ENCODE measurements at places on chromosomes 11 and 22.

DNA sequence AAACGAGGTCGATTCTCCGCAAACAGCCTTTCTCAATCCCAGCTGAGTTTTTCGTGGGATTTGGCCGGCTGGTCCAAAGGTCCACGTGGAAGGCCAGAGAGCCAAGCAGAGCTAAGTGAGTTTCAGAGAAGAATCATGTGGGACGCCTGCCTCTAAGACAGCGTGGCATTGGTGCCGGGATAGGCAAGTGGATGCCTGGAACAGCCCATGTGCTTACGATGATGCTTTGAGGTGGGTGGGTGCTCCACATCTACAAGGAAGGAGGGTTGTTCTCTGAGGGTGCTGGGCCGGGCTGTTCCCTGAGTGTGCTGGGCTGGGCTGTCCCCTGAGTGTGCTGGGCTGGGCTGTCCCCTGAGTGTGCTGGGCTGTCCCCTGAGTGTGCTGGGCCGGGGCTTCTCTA, 41.4 kb downstream of the MUC2 start:
- no peak for DNase-seq

- DNase-seq: no peak
Measured at GRCh38 chr11:77175021-77175842, 47.2 kb downstream of the MYO7A start.

DNA sequence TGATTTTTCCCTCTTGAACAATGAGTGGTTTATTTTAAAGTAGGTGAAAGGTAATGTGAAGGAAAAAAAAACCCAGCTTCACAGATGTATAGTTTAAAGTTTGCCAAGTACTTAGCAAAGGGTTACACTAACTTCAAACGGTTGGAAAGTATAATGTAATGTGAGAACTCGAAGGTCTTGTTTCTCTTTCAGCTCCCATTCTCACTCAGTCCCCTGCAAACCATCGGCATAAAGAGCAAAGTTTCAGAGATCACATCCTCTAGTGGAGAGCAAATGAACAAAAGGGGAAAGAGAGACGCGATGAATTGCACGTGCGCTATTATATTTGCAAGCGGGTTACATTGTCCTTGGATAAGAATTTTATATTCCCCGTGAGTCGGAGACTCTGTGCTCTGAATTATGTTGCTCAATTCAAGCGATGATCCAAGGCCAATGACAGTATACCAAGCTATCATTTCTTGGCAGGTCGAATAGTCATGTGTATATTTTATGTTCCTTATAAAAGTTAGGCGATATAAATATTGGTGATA, 37.6 kb upstream of the BIRC3 start:
- DNase-seq: no peak

DNA sequence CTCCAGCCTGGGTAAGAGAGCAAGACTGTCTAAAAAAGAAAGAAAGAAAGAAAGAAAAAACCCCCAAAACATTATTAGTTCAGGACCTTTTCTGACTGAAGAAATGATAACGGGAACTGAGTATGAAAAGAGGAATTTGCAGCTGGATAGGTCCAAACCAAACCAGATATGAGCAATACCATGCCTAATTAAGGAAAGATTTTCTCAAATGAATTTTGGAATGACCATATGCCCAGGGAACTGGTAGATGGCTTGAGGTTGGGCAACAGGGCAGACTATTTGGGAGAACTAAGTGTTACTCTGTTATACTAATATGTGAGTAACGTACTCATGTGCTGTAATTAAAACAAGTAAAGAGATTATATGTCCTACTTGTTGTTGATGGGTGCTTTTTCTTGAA, 186.1 kb downstream of the TMEM135 start:
- no peak for DNase-seq

DNA sequence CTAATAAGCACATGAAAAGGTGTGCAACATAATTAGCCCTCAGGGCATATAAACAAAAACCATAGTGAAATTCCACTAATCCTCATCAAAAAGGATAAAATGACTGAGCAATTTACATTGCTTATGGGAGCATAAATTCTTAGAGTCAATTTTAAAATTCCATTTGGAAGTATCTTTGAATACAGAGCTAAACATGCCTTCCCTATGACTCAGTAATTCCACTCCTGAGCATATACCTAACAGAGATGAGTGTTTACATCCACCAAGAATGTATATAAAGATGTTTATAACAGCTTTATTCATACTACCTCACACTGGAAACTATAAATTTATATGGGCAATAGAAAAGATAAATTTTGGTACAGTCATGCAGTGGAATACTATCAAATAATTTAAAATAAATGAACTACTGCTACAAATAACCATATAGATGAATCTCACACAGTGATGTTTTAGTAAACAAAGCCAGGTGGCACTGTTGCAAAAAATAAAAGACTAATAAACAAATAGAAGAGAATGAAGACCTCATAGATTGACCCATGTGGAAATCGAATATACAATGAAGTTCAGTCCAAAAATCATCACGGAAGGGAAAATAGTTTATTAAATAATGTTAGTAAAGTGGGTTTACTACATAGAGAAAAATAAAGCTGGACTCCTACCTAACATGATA, 8.2 kb upstream of the OR2D2 start:
- DNase-seq: no peak

GRCh38 chr22:23240639-23241389, 60.5 kb downstream of the BCR start:
- DNase-seq: no peak

- DNase-seq: no peak
Measured at GRCh38 chr11:121790430-121790829, 325.6 kb downstream of the BLID start.

All from naive thymus-derived CD4-positive, alpha-beta T cell (primary cell).